ENCODE measurements at places on chromosomes 3 and 15.

GRCh38 chr3:134985864-134986715, 191.0 kb downstream of the EPHB1 start:
- no peak for DNase-seq

DNA sequence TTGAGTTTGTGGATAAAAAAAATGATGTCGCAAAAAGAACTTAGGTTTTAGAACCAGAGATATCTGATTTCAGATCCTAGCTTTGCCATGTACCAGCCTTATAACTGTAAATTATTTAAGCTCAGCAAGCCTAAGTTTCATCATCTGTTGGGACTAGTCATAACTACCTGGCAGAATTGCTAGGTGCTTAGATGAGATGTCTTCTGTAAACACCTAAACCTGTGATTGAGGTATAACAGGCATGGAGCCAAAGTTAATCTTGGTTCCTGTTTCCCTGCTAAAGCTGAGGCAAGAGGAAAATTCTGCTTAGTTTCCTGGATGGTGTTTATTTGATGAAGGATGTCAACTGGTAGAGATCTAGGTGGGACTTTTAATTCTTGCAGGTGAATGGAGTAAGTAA, 331.3 kb upstream of the RBMS3 start:
- DNase-seq, result no peak

DNA sequence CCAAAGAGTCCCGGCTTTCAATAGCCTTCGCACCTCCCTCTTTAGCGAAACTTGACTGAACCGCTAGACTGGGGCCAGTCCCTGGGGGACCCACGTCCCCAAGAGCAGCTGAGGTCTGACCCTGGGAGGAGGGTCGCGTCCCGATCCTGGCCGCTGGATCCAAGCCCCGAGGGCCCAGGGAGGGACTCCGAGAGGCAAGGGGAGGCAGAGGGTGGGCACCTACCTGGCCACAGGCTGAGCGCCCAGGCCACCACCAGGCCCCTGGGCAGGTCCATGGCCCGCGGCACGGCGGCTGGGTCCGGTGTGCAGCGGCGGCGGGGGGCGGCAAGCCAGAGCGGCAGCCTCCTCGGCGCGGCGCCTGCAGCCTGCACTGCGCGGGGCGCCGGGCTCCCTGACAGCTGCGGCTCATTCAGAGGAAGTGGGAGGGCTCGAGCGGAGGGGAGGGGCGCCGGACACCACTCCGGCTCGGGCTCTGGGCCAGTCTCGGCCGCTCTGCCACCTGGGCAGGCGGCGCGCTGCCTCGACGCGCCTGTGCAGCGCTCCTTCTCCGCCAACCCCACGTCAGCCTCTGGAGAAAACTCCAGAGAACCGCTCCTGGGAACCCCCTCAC, at the start of gene ITGA11:
Gene ITGA11 (minus strand): TSS at position 372 of the 610 bp plus-strand sequence. CDS start 97 bp downstream, at position 275.
- peak; percentile 71 for DNase-seq

- DNase-seq, result no peak
Observed at GRCh38 chr3:195052939-195053338, 218.0 kb downstream of the XXYLT1 start.

DNA sequence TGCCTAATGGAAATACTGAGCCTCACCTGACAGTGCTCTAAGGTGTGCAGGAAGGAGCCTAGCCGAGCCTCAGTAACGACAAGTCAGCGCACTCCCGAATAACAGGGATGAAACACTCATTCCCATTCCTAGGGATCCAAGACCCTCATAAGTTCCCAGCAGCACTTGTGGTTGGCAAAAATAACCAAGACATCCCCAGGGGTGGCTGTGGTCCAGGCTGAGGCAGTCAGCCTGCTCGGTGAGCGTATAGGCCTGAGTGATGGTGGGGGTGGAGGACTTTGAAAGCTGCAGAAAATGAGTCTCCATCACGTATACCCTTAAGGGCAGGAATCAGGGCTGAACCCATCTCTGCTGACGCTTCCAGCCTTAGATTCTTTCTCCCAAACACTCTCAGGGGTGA, 120.1 kb downstream of the SMAD6 start:
- no peak for DNase-seq

DNA sequence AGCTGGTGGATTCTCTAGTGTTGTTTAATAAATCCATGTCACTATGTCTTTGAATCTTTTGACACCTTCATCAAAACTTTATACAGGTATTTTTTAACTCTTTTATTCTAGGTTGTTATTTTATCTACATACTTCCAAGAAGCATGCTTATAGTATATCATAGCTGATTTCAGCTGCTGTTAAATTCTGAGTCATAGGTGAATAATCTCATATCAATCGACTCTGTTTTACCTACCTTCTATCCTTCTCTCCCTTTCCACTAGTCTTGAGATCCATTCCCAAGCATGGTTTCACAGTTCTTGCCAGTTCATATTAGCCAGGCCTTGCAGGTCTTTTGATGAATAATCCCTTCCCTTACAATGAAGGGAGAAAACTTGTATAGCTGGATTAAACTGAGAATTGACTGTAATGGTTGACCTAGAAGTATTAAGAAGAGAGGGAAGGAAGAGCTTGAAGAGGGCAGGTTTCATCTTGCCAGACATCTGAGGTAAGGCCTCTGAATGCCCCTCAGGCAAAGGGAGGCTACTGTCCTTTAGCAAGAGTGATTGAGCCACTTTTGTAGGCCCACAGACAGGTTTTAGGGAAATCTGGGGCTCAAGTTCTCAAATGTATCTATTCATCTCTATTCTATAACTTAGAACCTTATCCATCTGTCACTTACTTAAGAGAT, 146.4 kb downstream of the EPHA6 start:
- DNase-seq, result no peak

- DNase-seq, result no peak
Observed at GRCh38 chr15:68608206-68608843, 29.5 kb downstream of the CORO2B start.

DNA sequence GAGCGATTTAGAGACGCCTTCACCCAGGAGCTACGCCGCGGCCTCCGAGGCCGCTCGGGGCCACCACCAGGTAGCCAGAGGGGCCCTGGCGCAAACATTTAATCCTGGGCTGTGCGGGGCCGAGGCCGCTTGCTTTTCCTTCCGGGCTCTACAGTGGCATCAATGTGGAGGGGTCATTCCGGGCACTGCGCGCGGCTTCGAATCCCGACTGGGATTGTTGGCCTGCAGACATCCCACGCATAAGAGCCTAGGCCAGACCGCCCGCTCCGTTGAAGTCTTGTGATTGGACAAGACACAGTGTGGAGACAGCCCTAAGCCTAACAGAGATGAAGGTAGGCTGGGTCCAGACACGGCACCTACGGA, 568 bp upstream of the NCBP2 start:
- no peak for DNase-seq

DNA sequence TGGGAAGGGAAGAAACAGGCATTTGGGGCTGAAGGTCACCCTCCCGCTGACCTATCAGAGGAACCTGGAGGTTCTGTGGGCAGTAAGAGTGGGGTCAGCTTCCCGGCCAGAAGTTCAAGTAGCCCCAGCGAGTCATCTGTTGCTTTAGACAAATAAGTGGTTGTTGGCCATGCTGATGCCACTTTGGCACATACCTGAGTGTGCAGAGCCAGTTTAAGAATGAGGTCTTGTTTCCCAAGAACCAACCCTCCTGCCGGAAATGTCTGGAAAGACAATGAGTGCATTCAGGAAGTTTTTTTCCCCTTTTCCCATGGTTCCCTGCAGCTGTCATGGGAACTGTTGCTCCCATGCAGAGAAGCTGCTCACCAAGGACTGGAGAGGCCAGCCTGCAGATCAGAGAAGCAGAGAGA, 166.7 kb downstream of the ZNF621 start:
- no peak for DNase-seq

Data from NB4 (cell line).